ENCODE measurements at places on chromosomes 5 and 9.

GRCh38 chr9:14438232-14439021 lies 124.5 kb upstream of the NFIB start:
- DNase-seq = no peak

- DNase-seq = no peak
Measured at GRCh38 chr5:143236682-143237081, 166.8 kb downstream of the NR3C1 start.

DNA sequence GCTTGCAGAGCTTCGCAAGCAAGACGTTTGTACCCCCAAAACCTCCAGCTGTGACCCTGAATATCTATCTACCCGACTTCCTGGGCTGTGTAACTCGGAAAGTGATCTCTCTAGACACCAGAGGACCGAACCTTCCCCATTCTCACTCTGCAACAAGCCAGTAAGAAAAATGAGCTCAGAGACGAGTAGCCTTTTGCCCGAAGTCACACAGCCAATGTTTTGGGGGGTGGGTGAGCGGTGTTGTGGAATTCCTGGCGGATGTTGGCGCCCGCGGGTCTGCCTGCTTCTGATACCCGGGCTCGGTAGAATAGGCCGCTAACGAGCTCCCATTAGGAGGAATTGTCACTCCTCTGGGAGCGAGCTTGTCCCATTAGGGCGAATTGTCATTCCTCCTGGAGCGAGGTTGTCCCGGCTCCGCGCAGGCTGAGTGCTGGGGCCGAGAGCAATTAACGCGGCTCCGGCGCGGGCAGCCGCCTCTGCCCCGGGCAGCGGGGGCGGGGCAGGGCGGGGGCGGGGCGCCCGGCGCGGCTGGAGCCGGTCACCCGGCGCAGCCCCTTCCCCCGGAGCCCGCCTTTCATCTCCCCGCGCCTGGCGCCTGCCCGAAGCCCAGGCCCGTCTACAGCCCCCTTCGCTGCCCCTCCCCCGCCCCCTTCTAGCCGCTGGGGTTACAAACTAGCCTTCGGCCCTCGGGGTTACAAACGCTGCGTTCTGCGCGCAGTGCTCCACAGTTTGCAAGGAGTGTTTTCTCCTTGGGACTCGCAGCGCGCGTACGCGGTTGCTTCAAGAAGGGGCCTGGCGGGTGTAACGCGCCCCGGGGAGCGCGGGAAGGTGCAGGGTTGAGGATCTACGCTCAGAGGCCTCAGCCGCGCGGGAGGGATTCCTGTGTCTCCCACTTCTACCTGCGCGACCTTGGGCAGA lies 3.5 kb upstream of the MSX2 start:
- peak; percentile 83 for DNase-seq

GRCh38 chr5:170053896-170054295 lies 51.8 kb upstream of the FOXI1 start:
- no peak for DNase-seq

DNA sequence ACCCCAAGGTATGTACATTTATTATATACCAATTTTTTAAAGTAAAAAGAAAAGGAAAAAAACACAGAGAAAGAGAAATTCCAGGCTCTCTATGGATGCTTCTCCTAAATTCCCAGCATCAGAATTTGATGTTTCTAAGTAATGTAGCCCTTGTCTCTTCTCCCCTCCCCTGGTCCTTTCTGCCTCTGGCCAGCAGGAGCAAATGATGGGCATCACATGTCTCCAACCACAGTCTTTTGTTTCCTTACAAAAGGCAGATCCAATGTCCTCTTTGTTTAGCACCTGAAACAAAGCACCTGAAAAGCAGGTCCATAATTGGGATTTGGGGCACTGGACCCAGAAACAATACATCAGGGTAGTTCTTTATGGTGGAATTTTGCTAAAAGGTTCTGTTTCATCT lies 50.4 kb upstream of the APC start:
- peak; percentile 57 for DNase-seq

- no peak for DNase-seq
Measured at GRCh38 chr5:175589714-175590113, 68.2 kb upstream of the HRH2 start.

GRCh38 chr5:141330299-141331080 lies at the start of gene PCDHGA1:
Gene PCDHGA1, plus strand, starts transcription at chr5:141330514.
- no peak for DNase-seq

DNA sequence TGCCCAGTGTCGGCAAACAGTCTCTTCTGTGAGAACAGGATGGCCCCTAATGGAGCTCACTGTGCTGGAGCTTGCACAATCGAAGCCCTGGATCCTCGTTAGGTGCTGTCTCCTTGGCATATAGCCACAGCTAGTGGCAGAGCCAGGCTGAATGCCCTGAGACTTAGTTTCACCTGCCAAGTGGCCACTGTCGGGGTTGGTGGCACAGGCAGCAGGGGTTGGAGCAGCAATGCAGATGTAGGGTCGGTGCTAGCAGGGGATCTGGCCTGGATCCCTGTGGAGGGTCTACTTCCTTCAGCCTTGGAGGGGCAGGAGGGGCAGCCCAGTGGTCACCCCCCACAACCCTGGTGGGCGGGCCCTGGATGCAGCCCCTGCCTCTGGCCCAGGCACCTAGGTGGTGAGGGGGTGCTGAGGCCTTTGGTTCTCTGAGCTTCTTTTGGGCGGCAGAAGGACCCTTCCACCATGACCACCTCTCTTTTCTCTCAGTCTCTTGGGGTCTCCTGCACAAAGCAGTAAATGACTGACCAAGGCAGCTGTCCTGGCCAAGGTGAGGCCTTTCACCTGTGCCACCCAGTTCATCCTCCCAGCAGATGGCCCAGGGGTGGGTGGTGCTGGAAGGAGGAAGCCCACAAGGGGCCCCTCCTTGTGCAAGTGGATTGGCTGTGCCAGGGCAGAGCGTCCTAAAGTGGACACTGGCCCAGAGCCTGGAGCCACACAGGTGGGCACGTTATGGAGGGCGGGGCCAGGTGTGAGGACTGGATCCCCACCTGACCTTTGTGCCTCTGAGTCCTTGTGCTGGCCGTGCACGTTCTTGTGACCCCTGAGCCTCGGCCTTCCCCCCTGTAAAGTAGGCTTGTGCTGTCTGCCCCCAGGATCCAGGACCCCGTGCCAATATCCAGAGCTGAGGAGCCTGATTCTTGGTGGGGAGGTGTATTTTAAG lies 44.8 kb downstream of the PHF2 start:
- no peak for DNase-seq

DNA sequence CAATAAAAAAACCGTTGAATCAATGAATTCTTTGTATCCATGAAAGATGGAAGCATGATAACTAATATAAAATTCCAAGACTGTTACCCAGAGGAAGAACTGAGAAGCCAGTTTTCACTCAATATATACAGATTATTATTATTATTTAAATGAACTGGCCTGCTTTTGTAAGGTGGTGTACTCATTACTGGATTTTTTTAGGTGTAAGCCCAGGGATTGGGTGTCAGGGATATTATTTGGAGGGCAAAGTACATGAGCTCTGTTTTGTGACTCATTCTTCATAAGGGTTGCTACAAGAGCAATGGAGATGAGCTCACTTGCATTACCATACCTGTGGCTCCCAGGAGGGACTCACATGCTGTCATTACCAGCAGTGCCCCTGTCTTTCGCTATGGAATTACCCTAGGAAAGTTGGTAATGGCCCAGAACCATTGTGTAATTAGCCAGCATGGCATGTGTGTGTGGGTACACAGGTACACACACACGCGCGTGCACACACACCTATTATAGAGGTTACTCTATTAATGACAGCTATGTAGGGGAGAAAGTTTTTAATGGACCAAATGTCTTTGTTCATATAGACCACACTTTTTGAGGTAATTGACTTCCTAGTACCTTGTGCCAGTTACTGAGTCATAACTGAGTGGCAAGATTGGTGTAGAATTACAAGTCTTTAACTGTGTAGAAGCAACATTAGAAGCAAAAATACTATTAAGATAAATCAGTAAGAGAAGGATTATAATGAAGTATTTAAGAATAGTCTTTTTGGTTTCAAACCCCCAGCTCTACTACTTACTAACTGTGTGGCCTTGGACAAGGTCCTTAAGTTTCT lies 143.4 kb downstream of the GDNF start:
- no peak for DNase-seq

DNA sequence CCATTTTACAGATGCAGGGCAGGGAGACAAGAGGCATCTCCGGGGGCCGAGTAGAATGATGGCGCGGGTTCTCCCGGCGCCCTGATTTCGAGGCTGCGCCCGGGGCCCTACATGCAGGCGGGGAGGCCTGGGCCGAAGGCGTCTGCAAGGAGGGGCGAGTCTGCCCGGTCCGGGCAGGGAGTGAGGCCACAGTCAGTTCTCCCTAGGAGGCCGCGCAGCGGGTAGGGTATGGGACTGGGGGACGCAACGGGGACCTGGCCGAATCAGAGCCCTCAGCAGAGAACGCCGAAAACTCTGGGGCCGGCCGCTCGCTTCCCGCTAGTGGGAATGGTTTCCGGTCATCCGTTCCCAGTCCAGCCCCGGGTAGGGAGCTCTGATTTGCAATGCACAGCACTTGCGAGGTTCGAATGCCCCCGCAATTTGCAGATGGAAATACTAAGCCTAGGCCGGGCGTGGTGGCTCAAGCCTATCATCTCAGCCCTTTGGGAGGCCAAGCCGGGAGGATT lies 6.4 kb downstream of the TLX3 start:
- DNase-seq = peak; percentile 72

DNA sequence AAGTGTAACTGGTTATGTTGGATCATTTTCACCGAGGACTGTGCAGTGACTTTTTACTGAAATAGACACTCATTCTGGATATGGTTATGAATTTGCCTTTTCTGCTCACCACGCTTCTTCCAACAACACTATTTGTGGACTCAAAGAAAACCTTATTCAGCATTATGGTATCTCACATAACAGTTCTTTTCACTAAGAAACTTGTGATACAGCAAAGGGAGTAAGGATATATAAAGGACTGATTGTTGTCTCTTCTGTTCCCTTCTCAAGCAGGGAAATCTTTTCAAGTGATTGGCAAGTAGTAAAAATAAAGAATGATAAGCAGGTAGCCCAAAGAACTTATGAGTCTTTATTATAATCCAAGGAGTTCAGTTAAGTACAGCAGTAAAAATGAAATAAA lies 131.5 kb upstream of the SV2C start:
- no peak for DNase-seq

DNA sequence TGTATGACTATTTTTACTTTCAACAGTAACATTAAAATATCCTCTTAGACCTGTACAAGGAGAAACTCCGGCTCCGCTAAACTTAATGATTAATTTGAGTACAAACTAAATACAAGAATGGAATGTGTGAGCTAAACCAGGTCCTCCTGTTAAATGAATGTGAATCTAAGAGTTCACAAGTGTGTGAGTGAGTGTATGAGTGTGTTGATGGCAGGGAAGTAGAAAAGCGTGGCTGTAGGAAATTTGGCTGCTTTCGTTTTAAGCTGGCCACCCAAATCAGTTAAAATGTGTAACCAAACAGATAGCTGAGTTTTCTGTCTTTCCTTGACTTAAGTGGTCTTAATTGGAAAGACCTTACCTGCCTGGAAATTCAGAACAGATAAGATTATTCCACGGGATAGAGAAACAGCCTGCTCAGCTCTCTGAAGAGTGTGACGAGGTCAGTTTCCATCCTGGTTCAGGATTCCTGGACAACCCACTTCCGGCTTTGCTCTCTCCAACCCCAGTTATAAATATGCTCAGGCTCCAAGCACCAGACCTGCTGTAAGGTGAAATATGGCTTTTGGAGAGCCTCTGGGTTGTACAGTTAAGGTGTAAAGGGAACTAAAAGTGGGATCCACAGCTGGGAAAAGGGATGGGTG lies 908.6 kb upstream of the EDIL3 start:
- no peak for DNase-seq

DNA sequence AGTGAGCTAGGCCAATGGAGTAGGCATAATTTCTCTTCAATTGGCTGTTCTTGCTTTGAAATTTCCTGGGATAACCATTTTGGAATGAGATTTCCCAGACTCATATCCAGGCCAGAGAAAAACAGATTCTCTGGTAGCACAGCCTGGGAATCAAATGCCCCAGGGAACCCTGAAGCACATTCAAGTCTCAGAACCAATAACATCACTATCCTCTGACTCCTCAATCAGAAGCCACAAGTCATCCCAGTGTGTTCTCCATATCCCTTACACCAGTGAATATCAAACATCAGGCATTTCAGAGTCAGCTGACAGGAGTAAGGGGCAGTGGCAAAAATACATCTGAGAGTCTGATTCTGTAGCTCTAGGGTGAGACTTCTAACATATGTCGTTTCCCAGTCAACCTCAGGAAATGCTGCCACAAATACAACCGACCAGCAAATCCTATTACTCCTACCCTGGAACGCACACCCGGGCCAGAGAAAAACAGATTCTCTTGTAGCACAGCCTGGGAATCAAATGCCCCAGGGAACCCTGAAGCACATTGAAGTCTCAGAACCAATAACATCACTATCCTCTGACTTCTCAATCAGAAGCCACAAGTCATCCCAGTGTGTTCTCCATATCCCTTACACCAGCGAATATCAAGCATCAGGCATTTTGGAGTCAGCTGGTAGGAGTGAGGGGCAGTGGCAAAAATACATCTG lies 537.7 kb upstream of the NMUR2 start:
- DNase-seq = no peak

GRCh38 chr9:135359764-135360163 lies 119.8 kb upstream of the PPP1R26 start:
- no peak for DNase-seq

GRCh38 chr5:62786099-62786498 lies 207.5 kb downstream of the LRRC70 start:
- no peak for DNase-seq

- DNase-seq = no peak
Measured at GRCh38 chr5:172322028-172322965, 38.7 kb upstream of the UBTD2 start.
